Activated T-helper 2 cell treated with anti-CD3 and anti-CD28 coated beads, Interferon-gamma antibody, Interleukin-2, Interleukin-4, amounts not matched to agents 10 μg/mL and 5 μg/mL and 100 μg/mL, durations not matched to agents 14 hours and 24 hours and 36 hours (primary cell): ENCODE measurements at places on chromosomes 5 and 9.

GRCh38 chr9:98175028-98175569 lies 17.3 kb downstream of the CORO2A start:
- no peak for DNase-seq

GRCh38 chr5:106956886-106957285 lies 713.9 kb downstream of the EFNA5 start:
- no peak for DNase-seq

DNA sequence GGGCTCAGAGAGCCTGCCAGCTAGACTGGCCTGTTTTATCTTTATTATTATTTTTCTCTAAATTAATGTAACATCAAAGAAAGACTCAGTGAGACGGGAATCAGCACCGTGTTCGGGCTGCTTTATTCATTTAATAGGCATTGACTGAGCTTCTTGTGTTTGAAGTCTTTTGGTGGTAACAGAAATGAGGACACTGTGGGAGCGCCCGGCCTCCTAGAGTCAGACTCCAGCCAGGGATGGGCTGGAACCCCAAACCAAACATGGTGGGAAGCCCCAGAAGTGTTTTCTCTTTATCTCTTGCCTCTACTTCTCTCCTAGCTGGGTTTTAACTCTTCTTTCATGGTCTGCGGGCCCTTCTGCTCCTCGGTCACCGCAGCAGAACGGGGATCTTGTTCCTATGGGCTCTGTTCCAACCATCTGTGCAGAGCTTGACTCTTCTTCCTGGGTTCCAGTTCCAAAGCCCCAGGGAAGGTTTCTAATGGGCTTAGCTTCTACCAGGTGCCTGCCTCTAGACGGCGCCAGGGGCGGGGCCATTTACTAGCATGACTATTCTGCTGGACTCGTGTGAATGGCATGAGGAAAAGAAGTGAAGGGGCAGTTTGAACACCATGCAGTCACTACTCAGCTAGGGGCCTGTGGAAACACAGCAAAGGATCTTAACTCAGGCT lies 123.8 kb downstream of the FGF18 start:
- no peak for DNase-seq

DNA sequence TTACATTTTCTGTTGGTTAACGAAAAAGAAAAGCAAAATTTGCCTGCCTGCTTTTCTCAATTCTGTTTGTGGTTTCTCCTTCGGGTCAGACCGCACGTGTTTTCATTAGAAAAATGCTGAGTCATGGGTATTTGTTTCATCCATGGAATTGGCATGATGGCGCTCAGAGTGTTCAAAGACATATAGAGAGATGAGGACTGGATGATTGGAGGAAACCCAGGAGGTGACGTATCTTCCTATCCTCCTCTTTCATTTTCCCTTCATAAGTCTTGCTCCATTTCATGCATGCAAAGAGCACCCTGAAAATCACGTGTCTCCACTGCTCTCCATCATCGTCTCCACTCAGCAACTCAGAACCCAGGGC lies 353.8 kb upstream of the WWC1 start:
- DNase-seq: no peak

- no peak for DNase-seq
Measured at GRCh38 chr5:132999246-132999645, 27.1 kb downstream of the ZCCHC10 start.

DNA sequence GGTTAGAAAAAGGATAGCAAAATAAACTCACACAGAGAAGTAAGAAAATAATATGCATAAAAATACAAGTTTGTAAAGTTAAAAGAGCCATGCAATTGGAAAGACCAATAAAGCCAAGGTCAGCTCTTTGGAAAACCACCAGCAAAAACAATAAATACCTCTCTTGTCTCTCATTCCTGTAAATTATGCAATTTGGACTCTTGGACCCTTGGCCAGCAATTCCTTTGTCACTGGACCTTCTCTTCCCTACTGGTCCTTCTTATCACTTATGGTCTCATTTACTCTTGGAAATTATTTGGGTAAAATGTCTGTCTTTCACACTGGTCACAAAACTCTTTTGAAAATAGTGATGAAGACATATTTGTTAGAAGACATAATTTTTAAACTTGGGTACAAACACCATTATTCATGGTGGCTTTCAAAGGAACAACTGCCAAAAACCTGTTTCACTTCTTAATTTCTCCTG lies 379.5 kb downstream of the TMEM232 start:
- no peak for DNase-seq

DNA sequence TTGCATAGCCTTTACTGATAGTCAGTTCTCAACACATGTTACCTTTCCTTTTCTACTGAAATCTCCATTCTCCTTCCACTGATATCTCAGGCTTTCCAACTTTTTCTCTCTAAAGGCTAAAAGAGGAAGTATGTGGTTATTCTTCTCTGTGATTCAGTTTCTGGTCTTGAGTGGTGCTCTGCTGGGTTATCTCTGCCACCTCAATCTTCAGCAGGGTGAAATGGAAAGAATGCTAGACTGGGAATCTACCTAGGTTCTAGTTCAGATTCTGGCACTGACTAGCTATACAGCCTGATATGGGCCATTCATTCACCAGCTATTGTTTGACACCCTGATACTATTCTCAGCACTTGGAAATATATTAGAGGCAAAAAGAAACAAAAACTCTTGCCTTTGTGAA lies 124.9 kb upstream of the GRIA1 start:
- DNase-seq: no peak

DNA sequence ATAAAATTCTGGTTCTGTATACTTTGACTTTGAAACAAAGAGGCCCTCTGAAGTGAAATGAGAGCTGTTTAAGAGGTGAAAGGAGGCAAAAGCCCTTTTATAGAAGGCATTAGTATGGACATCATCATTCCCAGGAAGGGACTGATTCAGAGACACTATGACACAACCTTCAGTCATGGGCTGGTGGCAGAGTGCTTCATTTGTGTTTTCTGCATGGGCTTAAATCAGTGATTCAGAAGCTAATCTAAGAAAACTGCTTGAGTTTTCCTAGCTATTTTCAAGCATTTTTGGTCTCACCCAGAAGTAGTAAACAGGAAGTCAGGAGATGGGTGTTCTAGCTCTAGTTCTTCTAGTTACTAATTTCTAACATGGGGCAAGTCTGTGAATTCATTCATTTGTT lies 288.9 kb downstream of the TRPM3 start:
- no peak for DNase-seq

GRCh38 chr9:130993303-130994030 lies 15.5 kb upstream of the LAMC3 start:
- no peak for DNase-seq

DNA sequence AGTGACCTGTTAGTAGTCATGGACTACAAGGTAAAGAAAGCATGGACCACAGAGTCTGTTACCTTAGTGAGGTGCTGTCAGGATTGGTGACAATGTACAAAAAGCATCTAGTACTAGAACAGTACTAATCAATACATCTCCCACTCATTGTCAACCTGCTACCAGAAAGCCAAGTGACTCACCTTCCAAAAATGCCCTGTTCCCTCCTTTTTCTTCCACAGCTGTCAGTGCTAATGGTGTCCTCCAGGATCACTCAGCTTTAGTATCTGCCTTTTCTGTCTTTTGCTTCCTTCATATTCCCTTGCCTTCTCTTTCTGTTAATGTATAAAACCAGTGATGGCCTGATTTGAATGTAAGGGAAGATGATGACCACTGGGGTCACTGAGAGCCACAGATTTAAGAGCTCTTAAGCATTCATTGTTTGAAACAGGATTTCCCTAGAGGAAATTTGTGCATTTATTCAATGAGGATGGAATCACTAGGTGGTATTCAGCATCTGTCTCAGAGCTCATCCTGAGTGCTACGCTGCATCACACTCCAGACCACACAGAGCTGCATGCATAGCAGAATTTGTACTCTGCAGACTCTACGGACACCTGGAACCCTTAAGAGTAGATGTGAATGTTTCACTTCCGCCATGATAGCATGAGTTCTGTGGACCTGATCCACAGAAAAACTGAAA lies 71.0 kb downstream of the SV2C start:
- no peak for DNase-seq

GRCh38 chr5:171713152-171713551 lies 72.5 kb upstream of the SMIM23 start:
- DNase-seq: no peak

DNA sequence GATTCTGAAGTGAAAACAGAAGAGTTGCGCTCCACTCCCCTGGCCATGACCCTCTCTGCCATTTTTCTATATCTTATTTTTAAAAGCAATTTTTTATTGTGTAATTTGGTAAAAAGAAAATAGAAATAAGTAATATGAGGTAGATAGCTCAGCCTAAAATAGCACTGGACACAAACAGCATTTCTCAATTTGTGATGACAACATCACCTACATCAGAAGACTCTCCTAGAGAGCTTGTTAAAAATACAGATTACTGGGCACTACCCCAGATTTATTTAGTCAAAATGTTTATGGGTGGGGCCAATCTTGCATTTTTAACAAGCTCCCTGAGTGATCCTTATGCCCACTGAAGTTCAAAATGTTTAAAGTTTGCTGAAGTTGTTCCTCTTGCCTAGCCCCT lies 40.5 kb upstream of the CCDC112 start:
- no peak for DNase-seq

- DNase-seq: no peak
Measured at GRCh38 chr9:134130503-134131375, 5.1 kb upstream of the WDR5 start.

DNA sequence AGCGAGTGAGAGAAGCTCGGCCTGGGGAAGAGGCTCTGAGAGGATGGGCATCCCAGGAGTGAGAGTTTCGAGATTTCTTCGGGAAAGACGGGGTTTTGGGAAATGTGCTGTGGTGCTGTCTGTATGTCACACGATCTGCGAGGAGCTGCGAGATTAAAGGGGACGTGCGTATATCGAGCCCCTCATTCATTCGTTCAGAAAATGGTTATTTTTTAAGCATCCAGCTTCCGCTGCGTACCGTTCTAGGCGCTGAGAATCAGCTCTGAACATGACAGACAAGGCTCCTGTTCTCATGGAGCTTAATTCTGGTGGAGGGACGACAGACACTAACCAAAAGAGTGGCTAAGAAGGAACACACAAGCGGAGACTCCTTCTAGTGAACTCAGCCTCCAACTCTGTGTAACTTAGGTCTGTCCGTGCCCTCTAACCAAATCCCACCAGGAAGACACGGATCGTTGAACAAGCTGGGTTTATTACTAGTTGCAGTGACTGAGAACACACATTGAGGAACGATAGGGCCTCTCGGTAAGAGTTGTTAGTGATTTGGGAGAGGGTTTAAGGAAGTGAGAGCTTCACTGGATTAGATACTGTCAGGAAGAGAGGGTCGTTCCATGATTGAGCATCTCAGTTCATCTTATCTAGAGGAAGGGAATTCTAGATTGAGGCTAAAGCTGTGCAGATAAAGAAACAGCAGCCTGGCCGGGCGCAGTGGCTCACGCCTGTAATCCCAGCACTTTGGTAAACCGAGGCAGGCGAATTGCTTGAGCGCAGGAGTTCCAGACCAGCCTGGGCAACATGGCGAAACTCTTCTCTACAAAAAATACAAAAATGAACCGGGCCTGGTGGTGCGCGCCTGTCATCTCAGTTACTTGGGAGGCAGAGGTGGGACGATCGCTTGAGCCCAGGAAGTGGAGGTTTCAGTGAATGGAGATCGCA lies 1.0 kb upstream of the FBXW11 start:
- DNase-seq: no peak

DNA sequence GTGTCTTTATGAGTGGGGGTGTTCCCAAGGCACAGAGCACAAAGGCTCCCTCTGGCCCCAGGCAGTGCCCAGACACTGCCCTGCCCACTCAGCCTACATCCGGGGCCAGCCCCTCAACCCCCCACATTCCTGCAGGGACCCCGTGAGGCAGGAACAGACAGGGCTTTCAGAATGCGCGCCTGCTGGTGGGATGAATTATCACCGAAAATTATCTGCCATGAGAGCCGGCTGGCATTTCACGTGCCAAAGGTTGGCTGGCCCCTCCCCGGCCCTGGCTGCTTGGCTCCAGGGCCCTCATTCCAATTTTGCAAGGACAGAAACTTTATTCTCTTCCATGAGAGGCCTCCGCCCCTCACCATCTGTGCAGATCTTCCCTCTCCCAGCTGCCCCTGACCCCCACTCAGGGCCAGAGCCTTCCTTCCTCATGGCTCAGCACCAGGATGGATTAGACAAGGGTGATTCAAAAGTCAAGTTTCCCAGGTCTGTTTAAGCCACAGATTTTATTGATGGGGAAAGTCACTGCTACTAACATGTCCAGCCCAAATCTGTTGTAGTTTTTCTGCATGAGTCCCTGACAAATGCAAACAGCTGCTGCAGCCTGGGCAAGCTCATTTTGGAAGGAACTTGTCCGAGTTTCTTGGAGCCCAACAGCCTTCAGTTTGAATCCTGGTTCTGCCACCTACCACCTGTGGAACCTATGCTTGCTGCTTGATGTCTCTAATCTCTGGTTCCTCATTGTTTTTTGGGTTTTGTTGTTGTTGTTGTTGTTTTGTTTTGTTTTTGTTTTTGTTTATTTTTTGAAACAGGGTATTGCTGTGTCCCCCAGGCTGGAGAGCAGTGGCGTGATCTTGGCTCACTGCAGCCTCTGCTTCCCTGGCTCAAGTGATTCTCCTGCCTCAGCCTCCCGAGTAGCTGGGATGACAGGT lies 32.3 kb upstream of the WDR38 start:
- no peak for DNase-seq

- no peak for DNase-seq
Measured at GRCh38 chr9:108269371-108269770, 586.4 kb downstream of the ACTL7B start.

GRCh38 chr9:107060062-107060461 lies 197.1 kb downstream of the ZNF462 start:
- DNase-seq: no peak

DNA sequence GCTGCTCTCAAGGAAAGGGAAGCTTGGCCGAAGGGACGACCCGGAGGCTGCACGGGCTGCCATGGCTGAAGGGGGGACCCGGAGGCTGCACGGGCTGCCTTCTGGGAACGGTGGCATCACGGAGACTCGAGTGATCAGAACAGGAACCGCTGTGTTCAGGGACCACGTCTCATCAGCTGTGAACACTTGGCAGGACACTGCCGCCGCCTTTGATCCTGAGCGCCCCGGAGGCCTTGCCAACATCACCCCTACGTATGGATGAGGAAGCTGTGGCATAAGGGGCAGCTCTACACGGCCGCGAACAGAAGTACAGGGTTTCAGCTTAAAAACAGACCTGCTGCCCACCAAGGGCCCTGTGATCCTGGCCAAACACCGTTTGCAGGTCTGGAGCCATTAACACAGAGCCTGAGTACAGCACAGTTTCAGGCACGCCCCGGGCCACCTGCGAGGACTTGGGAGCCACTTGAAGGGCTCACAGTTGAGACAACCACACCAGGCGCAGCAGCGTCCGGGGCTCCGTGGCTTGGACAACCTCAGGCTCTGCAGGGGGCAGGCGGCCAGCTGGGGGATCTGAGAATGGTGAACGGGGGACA lies 23.9 kb upstream of the TERT start:
- no peak for DNase-seq

GRCh38 chr9:115012486-115012885 lies 82.1 kb upstream of the TNFSF8 start:
- no peak for DNase-seq

DNA sequence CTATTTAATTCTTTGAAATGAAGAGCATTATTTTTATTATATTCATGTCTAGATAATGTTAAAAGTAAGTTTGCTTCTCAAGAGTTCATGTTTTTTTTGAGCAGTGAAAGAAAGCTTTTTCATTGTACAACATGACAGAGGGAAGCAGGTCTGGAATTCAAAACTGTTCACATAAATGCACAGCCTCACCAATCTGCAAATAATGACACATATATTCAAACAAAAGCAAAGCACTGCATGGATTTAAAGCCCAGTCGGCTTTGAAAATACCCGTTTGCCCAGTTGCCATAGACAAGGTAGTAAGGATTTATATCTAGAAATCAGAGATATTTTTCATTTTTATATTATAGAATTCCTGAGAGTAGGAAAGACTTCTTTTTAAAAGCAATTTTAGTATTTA lies 201.8 kb downstream of the CD180 start:
- no peak for DNase-seq

- no peak for DNase-seq
Measured at GRCh38 chr9:136862849-136863622, 3.1 kb downstream of the EDF1 start.
